ENCODE measurements at places on chromosomes 7 and 10.

- DNase-seq, result no peak
Measured at GRCh38 chr10:7558036-7558435, 108.7 kb downstream of the ITIH5 start.

GRCh38 chr10:62063795-62064472 lies 162.4 kb downstream of the ARID5B start:
- no peak for DNase-seq

DNA sequence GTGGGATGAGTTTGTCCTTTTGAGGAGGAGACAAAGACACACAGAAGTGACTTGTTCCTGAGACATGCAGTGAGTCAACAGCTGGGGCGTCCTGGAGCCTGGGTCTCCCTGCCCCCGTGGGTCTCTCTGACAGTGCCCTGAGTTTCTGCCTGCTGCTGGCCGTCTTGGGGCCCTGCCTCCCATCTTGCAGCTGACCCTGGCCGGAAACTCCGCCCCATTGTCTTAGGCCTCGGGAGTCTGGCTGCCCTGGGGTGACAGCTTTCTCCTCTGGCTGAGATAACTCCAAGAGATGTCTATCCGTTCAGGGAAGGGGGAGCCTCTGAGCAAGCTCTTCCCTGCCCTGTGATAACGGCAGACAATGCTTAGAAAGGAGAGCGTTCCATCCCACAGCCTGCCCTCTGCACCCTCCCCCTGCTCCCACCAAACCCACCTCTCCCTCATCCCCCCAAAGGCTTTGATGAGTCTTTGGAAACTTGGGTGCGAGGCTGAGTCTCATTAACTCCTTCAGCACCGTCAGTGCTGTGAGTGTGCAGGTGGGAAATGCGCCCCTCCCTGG lies 69.5 kb upstream of the PODXL start:
- DNase-seq, result no peak

DNA sequence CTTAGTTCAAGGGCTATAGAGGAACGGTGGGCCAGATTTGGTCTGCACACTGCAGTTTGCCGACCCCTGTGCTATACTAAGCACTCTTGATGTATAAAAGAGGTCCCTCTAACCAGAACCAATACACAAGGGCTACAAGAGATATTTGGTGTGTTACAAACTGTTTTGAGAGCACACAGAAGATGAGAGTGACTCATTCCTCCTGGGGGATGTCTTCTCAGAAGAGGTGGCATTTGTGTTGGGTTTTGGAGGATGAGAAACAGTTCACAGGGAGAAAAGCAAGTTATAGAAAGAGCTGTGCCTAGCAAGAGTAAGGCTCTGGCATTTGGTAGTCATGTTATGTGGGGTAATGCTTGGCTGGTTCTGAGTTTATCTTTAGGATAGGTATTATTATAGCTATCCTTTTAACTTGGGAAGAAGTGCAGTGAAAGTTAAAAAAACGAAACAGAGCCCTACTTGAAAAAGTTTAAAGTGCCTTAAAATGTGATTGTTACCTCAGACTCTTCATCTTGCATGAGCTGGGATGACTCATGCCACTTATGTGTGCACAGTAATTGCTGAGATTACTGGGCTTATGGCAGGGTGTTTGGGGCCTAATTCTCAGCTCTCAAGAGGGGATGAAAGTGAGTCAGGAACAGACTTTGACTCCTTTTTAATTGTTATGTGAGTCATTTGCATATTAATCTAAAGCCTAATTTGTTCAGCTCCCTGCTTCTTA lies 160.4 kb downstream of the KIF20B start:
- DNase-seq, result no peak

DNA sequence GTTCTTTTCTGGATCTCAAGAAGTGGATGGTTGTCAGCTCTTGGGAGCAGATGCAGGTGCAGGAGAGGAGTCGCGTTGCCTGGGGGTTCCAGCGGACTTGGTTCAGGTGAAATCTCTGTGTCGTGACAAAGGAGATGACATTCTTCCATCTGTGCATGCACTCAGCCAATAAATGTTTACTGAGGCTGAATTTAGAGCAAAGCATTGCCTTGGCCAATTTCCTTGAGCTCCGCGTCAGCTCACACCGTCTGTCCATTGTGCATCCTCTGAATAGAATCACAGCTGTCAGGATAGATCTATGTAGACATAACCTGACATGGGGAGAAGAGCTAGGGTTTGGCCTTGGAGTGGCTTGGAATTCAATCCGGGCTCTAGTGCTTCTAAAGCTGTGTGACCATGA lies 343.7 kb downstream of the GLRX3 start:
- DNase-seq, result no peak

DNA sequence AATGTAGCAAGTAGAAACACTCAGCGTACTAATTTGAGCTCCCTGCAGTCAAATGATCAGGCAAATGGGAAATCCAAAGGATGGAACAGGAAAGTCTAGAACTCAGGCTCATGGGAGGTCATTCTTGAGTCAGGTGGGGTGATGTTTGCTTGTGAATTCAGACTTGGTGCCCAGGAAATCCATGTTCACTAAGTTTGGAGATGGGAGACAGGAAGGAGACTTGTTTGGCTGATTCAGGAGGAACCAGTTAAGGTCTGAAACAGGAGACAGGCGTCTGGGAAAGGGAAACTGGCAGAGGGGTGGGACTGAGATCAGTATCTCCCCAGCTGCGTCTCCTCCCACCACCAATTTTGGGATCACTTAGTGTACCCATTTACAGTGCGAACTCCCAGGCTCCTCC lies 38.4 kb upstream of the ZNF438 start:
- no peak for DNase-seq

DNA sequence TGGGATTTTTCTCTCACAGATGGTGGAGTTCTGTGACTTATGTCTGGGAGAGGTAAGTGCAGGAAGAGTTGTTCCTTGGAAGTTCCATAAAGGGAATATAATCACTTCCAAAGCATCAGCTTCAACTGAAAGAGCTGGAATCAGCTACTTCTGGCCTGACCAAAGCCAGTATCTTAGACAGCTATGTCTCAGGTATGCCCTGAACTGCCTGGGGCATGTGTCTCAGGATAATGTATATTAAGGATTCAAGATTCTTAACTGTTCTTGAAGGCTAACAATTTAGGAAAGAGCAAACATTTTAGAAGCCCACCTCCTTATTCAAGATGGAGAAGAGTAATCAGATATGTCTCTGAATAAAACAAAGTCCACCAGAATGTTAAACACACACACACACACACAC lies 12.4 kb upstream of the NOBOX start:
- no peak for DNase-seq

GRCh38 chr10:11064832-11065231 lies 47.2 kb downstream of the CELF2 start:
- no peak for DNase-seq

DNA sequence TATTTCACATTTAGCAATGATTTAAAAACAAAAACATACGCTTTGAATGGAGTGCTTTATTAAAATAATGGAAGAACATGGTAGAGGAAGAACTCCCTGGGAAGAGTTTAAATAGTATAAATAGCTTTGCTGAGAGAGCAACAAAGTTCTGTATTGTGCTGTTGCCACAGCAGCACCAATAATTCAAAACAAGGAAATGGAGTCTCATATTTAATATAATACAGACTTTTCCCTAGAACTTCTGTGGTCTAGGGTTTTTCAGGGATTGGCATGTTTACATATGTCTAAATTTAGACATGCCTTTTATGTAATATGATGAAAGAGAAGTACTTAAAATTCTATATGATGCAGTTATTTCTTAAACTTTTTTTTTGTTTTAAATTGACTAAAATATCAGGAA lies 217.2 kb upstream of the HDAC9 start:
- no peak for DNase-seq

DNA sequence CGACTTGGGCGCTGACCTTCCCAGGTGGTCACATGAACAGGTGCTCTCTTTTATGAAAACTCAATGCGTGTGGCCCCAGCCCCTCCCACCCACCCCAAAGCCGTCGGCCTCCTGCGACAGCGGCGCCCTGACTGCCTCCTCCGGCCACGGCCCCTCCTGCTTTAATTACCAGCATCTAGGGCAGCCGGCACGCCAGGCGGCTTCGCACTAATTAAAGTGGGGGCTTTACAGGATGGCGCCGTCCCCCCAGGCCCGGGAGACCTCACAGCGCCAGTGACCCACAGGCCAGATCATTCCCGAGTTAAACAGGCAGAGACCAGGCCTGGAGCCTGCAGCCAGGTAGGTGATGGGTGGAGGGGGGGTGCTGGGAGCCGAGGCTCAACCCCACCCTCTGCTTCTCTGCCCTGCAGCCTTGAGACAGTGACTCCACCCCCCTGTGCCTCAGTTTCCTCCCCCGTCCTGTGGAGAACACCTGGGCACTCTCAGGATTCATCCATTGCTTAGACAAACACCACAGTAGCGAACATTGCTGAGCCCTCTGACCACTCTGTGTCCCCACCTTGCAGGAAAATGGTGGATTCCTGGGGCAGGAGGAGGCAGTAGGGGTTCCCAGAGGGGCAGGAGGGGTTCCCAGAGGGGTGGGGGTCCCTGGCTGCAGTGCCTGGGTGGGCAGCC lies 100.8 kb downstream of the MICALL2 start:
- no peak for DNase-seq

DNA sequence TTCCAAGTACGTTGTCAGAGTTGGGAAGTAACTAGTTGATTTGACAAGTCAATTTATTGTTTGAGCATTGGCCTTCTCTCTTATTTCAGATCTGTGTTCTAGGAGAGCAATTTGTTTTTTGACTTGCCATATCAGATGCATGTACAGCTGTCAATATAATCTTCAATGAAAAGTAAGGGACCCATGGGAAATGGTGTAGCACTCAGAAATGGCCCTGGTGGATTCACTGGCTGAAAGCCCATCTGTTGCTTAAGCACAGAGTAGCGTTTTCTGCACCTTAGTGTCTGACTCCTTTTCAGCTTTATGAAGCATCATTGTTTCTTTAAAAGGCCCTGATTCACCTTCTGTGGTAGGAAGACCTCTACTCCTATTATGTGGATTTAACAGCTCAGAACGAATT lies 10.2 kb downstream of the GARS1 start:
- DNase-seq, result no peak

GRCh38 chr10:127485153-127485857 lies 63.8 kb upstream of the NPS start:
- no peak for DNase-seq

GRCh38 chr7:118195837-118196474 lies 12.0 kb downstream of the LSM8 start:
- no peak for DNase-seq

DNA sequence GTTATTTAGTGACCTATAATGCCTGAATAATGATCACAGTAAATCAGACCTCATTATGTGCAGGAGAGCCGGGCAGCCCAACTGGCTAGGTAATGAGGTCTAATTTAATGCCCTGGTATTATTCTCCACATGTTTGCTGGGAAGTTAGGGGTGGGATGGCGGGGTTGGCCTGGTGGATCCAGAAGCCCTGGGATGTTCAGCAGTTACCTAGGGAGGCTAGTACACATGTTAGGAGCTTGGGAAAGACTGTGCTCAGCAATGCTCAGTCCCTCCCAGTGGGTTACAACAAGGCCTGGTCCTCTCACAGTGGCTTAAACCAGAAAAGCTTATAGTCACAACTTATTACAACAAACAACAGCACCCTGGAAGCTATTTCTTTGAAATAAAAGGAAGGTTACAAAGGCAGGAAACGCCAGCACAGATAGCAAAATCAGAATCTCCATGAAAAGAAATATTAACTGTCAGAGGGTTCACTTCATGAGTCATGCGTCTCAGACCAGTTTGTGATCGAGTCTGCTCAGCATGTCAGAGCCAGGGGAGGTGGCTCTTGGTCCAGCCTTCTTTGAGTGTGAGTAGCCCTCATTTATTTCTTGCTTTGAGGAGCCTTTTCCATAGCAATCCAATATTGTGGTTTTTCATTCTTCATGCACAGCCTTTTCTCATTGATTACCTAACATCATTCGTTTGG lies 418.6 kb upstream of the NPVF start:
- DNase-seq, result no peak

- DNase-seq, result no peak
Measured at GRCh38 chr7:99080679-99081078, 63.2 kb downstream of the SMURF1 start.

DNA sequence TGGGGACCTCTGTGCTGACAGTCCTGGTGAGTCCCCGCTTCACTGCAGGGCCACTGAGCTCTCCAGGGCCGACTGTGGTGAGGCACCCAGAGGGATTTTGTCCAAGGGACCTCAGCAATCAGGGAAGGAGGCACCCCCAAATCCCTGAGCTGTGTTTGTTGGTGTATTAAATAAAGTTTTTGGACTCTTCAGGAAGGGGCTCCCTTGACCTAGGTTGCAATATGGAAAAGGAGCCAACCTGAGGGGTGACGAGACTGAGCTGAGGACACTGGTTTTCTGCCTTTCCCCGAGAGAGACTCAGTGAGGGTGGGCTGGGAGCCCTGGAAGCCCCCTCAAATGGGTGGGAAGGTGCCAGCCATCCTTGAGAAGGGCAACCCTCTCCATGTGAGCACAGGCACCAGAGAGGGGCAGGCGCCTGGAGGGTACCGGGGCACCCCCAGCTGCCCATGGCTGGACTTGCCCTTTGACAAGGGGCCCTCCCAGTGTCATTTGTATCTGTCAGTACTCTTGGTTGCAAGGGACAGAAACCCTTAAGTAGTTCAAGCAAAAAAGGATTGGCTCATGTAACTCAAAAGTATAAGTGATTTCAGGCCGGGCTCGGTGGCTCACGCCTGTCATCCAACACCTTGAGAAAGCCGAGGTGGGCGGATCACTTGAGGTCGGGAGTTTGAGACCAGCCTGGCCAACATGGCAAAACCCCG lies 72.8 kb downstream of the C10orf105 start:
- DNase-seq, result no peak

DNA sequence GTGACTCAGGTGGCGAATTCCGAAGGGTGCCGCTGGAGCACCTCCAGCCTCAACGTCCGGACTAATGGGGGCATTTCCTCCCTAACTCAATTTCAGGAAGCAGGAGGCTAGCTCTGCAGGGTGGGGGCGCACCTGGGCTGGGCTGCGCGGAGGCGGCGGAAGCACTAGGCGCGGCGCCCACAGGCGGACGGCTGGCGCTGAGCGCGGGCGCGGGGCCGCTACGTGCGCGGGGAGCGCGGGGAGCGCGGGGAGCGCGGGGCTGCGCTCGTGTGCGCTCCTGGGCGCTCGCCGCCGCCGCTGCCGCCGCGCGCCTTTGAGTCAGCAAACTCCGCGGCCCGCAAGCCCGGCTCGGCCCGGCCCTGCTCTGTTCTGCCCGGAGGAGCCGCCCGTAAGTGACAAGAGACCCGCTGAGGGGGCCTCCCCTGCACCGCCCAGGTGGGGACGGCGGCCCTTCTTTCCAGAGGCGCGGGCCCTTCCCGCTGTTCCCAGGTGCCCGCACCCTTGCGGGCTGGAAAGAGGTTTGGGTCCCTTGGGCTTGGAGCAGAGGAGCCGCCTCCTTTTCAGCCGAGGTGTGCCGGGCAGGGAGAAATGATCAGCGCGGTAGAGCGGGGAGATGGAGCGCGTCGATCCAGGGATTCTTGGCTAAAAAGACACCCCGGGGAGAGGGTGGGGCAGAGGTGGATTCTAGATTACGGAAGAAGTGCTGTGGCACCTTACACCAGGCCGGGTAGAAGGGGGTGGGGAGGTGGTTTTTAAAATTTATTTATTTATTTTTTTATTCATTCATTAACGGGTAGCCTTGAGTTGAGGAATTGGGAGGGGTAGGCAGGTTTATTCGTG lies at the start of gene SNX10:
Gene SNX10, plus strand, starts transcription at position 164 of the 840 bp plus-strand sequence. CDS start 54,581 bp downstream, outside the sequence.
- DNase-seq, result peak; percentile 83

DNA sequence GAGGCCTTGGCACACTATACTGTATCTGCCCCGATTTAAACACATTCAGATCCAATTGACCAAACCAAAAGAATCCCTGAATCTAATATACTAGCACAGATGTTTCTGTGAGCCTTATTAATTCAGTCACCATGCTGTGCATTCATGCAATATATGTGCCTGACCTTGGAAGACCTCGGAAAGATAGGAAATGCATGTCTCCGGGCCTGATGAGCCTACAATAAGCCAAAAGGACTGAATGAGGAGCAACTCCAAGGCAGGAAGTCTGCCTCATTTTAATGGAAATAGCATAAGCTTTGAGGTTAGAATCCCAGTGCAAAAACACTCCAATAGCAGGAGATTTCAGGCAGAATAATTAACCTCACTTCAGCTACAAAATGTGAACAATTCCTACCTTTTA lies 316.7 kb downstream of the LRRTM3 start:
- no peak for DNase-seq

Data from activated CD8-positive, alpha-beta memory T cell treated with anti-CD3 and anti-CD28 coated beads, Interleukin-2, amount 50 U/mL, for 48 hours (primary cell).